Fibroblast of skin of abdomen (primary cell): ENCODE measurements at places on chromosomes 16 and 17.

DNA sequence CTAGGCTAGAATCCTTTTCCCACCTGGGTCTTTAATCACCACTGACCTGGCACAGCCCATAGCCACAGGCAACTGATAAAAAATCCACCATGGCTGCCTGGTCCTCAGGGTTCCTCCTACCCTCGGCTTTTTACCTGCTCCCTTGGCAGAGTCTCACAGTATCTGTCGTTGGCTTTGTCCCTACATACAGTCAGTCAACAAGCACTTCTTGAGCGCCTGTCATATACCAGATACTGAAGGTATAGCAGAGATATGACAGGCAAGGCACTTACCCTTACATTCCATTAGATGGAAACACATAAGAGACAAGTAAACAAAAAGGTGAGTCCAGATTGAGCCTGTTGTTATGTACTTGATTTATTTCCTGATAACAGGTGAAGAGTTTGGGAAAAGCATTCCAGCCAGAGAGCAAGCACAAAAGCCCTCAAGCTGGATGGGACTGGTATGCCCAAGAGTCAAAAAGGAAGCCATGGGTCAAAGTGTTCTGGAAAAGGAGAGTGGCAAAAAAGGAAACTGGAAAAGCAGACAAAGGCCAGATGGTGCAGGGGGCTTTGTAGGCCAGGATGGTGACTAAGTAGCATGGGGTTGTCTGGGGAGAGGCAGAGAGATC lies 247.0 kb downstream of the CHD9NB start:
- DNase-seq = no peak

DNA sequence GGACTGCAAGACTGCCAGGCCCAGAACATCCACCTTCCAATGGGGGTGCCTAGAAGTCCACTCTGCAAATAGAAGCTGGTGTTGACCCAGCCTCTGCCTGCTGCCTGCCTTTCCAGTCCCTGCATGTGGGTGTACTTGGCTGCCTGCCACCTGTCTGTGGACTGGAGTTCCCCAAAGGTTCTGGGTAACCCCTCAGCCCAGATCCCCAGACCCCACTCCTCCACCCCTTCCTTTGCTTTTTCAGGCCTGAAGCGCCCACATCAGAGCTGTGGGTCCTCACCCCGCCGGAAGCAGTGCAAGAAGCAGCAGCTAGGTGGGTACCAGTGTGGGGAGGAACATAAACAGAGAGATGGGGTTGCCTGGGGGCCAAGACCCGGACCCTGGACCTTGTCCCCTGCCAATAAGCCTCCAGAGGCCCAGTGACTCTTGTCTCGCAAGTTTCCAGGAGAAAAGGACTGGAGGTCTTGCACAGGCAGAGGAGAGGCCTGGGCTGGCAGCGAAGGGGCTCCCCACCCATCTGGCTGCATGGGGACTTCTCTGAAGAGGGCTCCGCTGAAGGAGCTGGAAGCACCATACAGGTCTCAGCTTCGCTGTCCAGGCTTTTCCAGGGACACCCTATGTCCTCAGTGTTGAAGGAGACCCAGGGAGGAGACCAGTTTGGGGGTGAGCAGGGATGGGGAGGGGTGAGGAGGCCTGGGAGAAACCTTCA lies 34.3 kb downstream of the NLRC5 start:
- no peak for DNase-seq

DNA sequence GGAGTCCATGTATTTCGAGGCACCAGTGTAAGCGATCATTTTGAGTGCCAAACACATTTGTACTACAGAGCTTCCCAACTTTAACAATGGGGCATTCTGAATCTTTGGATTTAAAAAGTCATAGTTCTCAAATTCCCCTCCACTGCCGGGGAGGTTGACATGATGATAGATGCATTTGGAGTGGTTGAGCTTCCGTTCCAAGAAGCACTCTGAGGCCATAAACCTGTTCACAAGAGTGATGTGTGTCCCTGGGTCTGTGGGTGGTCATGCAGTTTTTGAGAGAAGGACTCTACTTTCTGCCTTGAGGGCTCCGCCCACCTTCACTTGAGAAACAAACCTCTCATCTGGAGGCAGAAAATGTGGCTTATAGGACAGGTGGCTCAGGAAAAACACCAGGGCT lies 43.7 kb downstream of the IRX5 start:
- DNase-seq = no peak

GRCh38 chr16:66544016-66544757 lies 5.7 kb downstream of the TK2 start:
- DNase-seq = no peak

- no peak for DNase-seq
Measured at GRCh38 chr17:14316126-14316832, 15.4 kb downstream of the HS3ST3B1 start.

- DNase-seq = no peak
Measured at GRCh38 chr16:89491238-89491869, 993 bp upstream of the ANKRD11 start.

GRCh38 chr16:85104147-85104546 lies 8.1 kb downstream of the CIBAR2 start:
- DNase-seq = no peak
